ENCODE measurements at places on chromosomes 12 and 14. TPM values are rescaled to one million over a fixed set of nuclear protein-coding genes. Genes with fewer than 3 reads are reported as not detected.

The SPTB gene
- total RNA-seq = 63.6 TPM

The CRIP1 gene
- total RNA-seq = 137 TPM

The MIPOL1 gene
- total RNA-seq = 11.7 TPM

The MANSC1 gene
- 18.5 TPM for total RNA-seq

The DHRS7 gene
- total RNA-seq = 50.0 TPM

The SNX6 gene
- total RNA-seq = 56.8 TPM

The OAS2 gene
- total RNA-seq = 6.5 TPM

The TEX22 gene
- total RNA-seq = 0.77 TPM

DNA sequence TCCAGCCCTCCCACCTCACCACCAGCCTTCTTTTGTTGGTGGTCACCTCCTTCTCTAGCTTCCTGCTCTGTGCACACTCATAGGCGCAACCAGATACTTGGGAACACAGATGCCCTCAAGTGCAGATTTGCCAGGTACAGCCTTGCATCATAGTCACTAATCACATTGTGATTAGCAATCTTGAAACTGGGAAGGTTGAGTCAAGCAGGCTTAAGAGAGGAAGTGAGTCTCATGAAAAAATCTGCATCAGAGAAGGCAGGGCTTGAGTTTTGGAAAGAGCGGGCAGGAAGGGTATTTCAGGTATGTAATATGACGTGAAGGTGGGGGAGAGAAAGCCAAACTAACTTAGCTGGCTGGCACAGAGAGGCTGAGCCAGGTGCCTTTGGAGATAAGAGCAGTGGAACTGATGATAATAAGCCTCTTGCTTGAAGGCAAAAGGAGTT lies 2.7 kb upstream of the RABGGTA start:
- no peak for DNase-seq

- no peak for DNase-seq
Observed at GRCh38 chr12:63152321-63152700, 1.3 kb upstream of the AVPR1A start.

DNA sequence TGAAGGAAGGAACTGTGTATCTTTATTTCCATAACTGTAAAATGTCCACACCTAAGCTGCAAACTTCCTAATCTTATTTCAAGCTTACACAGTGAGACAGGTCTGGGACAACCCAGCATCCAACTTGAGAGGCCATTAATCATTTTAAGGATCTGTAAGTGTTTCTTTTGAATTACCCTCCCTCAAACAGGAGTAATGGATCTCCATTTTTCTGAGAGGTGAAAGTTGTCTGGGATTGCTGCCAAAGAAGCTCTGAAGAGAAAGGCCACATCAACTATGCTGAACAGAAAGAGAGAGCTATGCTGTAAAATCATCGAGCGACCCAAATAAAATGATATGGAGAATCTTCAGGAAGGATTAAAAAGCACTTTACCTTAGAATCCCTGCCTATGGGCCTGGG lies 131.7 kb upstream of the CPNE8 start:
- no peak for DNase-seq

DNA sequence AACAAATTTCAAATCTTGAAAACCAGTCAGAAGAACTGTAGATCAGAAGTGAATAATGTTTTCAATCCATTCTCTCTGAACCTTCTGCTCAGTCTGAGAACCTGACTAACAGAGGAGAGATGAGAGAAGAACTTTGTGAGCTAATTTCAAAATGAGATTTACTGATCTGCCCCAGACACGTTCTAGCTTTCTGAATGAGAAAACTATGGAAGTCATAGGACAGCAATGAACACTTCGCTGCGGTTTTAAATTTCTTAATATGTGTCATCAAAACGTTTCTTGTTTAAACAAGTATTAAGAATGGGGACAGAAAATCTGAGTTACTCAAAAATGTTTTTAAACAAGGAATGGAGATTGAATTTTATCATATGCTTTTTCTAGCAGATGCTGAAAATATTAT lies 66.6 kb upstream of the FAR2 start:
- no peak for DNase-seq

GRCh38 chr14:80275208-80275850 lies 64.0 kb upstream of the DIO2 start:
- no peak for DNase-seq

DNA sequence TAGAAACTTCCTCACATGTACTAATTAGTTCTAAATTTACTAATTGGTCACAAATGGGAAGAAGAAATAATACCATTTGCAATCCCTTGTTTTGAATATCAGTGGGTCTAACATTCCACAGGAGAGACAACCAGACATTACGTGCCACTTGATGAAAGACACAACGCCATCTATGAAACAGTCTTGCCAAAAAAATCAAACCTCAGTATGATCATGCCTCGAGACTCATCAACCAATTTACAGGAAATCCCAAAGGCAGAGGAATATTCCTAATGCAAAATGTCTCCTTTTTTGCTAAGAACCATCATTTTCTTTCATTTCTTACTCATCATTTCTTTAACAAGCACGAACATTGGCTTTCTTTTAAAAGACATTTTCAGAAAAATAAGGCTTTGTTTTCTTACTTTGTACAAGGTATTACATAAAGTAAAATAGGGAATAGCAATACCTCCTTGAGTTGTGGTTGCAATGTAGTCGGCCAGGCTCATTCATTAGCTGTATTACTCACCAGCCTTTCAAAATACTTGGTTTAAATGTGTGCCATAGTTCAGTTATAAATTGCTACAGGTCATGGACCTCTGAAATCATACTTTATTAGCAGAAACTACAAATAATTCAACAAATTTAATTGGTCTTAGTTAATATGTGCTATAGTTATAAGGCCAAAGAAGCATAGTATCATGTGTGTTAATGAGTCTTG lies 436.2 kb upstream of the FLRT2 start:
- no peak for DNase-seq

GRCh38 chr12:54680374-54680773 lies 32.2 kb upstream of the DCD start:
- no peak for DNase-seq

DNA sequence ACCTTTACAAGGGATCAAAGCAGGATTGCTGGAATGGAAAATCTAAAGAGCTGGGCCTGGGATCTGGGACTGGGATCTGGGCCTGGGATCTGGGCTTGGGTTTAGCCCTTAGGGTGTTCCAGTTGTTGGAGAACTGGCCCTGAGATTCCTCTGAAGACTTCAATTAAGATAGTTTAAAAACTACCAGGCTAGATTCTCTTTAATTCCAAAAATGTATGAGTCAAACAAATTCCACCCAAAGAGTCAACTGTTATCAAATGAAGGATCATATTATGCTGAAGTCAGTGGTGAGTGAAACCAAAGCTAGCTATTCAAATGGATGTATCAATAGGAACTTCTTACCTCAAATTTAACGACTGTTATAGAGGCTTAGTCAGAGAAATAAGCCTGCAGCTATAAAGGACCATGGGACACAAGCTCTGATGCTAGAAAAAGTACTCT lies 40.5 kb downstream of the LIMA1 start:
- DNase-seq = no peak

- peak; percentile 83 for DNase-seq
Observed at GRCh38 chr12:124626971-124627411, 59.6 kb upstream of the NCOR2 start.

- no peak for DNase-seq
Observed at GRCh38 chr12:62299617-62300016, 39.4 kb downstream of the USP15 start.

DNA sequence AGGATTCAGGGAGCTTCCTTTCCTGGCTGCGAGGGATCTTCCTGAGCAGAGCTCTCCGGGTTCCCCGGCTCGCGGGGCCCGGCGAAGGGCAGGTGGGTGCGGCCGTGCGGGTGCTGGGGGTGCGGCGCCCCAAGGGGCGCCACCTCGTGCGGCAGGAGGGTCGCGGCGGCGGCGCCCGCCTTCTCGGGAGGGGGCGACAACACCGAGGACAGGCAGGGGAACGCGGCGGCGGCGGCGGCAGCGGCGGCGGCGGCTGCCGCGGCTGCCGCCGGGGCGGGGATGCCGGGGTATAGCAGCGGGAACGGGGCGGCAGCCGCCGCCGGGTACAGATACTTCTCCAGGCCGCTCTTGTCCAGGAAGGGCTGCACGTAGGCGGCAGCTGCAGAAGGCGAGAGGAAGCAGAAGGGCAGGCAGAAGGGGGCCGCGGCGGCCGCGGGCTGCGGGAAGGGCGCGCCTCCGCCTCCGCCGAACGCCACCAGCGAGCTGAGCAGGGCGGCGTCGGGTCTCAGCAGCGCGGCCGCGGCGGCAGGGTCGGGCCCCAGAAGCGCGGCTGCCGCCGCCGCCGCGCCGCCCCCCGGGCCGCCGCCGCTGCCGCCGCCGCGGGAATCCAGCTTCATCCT lies 2.7 kb downstream of the BHLHE41 start:
- DNase-seq = peak; percentile 52

DNA sequence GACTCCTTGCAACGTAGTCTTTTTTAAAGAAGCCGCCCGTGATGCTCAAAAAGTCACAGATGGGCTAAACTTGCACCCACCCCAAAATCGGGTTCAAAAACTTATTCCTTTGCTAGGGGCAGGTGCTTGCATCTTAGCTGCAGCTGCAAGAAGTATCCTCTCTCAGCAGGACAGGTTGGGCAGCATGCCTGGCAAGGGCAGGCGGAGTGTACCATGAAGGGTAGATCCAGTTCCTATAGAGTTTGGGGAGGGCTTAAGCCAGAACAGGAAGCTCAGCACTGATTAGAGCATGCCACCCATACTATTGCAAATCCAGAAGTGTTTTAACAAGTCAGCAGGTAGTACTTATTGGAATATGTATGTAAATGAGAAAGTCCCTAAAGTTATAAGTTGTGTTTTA lies 48.7 kb downstream of the CPM start:
- DNase-seq = no peak

GRCh38 chr12:90826036-90826435 lies 128.9 kb downstream of the CCER1 start:
- no peak for DNase-seq

All from left cardiac atrium (tissue), 4 donors.